ENCODE measurements at places on chromosomes 2 and 18. TPM values are rescaled to one million over a fixed set of nuclear protein-coding genes. Genes with fewer than 3 reads are reported as not detected.

GRCh38 chr2:165402162-165402561 is 67.3 kb upstream of the CSRNP3 start:
- no peak for DNase-seq

- no peak for DNase-seq
Observed at GRCh38 chr2:210428393-210429179, 48.0 kb downstream of the LANCL1 start.

GRCh38 chr18:70359071-70359470 is 70.2 kb downstream of the SOCS6 start:
- no peak for DNase-seq

- no peak for DNase-seq
Observed at GRCh38 chr2:12119841-12120240, 373.4 kb downstream of the LPIN1 start.

DNA sequence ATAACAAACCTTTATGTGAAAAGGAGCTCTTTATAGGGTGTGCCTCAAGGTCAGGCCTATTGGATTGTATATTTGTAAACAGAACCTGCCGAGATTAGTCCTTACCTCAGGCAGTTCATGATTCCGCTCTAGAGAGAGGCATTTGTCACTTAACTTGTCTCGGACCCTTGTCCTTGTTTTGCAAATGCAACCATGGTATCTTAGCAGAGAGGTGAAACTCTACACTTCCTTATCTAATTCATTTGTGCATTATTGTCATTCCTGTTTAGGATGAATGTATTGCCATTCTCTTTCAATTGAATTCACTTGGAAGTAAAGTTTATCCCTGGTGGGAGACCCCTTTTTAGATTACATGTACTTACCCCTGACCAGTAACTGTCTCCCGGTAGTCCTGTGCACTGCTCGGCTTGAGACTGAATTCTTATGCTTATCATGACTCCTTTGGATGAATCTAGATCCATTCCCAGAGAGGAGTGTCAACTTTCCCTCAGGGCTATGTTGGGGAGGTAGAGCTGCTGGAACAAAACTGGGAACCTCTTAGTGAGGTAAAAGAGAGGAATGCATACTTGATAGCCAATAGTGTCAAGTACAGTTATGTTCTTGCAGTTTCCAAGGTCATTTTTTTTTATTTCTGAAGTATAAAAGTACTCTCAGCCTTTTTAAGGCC is 46.6 kb downstream of the SGPP2 start:
- DNase-seq, result no peak

GRCh38 chr2:178128836-178129630 is 16.8 kb downstream of the RBM45 start:
- no peak for DNase-seq

DNA sequence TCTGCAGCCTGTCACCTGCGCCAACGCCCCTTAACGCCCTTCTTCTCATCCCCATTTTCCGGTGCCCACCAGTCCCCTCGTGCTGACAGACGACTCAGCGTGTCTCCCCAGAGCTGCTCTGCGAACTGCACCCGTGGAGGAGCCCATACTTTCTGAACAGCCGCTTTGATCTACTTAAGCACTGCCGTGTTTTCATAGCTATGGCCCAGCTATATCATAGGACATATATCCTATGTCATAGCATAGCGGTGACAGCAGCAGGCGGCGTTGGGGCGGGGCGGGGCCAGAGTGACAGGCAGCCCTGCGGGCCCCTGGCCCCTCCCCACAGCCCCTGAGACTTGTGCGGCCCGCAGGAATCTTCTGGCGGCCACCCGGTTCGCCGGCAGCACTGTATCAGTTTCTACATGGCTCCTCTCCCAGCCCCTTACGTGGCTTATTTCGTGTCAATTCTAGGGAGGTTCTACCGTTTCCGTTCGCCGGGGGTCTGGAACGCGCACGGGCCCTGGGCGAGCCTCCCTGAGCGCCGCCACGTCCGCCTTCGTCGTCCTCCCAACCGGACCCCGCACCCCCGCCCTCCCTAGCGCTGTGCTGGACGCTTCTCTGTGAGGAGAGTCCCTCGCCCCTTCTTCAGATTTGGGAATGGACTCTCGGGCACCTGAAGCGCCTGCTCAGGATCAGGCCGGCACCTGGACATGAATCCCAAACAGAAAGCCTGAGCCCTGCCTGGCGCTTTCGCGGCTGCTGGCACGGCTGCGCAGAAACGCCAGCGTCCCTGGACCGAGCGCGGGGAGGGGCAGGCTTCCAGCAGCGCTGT is 35.4 kb downstream of the PTPN18 start:
- DNase-seq, result peak; percentile 49

- DNase-seq, result no peak
Observed at GRCh38 chr2:70537840-70538239, 15.8 kb downstream of the TGFA start.

DNA sequence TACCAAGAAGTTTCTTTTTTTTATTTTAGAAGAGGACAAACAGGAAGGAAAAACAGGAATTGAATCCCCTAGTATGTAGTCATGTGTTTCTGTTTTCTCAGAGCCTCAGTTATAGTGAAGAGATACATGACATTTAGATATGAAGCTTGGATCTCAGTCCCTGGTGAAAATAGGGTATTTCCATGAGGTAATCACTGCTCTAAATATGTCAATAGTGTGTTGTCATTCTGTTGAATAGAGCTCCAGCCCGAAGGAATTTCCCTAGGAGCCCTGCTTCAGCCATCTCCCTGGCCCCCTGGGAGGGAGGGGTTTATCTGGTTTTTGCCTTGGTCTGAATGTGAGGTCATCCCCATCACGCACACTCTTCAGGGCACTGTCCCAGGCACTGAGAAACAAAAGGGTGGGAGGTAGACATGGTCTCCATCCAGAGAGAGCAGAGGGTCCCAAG is 47.1 kb upstream of the REL start:
- DNase-seq, result no peak

GRCh38 chr2:207142461-207142860 is 23.3 kb downstream of the KLF7 start:
- DNase-seq, result peak; percentile 62

- DNase-seq, result no peak
Observed at GRCh38 chr2:110659248-110659647, 18.6 kb downstream of the BUB1 start.

GRCh38 chr2:43078781-43079755 is 147.3 kb downstream of the ZFP36L2 start:
- no peak for DNase-seq

DNA sequence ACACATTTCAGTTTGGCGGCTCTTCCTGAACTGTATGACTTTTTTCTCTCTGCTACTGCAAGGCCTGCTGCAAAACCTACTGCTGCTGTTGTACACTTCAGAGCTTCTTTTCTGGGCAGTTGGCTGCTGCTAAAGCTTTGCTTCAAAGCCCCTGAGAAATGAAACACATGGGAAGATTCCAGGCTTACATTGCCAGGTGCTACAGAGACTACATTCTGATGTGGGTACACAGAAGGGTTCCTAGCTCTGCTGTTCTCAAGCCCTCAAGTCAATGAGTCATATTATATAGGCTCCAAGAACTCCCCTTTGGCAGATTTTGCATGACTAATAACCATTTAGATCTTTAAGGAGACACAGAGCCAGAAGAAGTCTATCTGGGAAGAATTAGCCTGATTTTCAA is 12.9 kb upstream of the PGAP1 start:
- no peak for DNase-seq

GRCh38 chr2:113962692-113963480 is 73.0 kb downstream of the ACTR3 start:
- DNase-seq, result no peak

- no peak for DNase-seq
Observed at GRCh38 chr2:174280596-174280995, 32.3 kb upstream of the OLA1 start.

GRCh38 chr2:20524412-20525040 is 77.7 kb downstream of the RHOB start:
- DNase-seq, result no peak

- DNase-seq, result no peak
Observed at GRCh38 chr2:54406031-54406430, 50.1 kb upstream of the SPTBN1 start.

DNA sequence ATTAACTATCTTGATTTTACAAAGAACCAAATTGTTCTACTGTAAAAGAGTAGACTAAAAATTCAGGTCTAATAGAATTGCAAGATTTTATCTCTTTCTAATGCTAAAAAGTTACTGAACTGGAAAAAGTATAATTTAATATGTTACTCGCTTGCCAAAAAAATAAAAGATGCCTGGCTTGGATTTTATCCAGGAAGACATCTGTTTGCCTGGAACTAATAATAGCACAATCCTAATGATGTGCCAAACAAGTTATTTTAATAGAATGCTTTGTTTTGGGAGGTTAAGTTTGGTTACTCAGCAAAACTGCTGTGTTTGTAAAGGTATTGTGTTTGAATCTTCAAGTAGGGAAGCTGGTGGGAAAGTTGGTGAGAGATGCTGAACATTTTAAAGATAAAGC is 19.4 kb upstream of the ZSWIM2 start:
- no peak for DNase-seq

DNA sequence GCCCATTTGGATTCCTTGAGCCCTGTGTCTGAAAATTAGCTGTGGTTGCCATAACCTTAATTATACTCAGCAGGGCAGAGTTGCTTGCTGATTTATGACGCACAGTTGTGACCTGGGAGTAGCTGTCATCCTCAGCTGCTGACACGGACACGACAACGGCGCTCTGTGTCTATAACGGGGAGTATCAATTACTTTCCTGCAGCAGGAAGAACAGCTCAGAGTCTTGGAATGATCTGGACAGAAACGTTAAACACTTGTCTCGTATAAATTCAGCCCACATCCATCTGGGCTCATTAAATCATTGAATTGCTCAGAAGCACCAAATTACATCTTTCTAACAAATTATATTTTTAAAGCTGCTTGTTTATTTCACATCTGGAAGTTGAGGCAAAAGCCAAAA is 116.3 kb downstream of the SEPTIN10 start:
- no peak for DNase-seq

GRCh38 chr2:241129086-241129871 is 20.0 kb downstream of the PASK start:
- DNase-seq, result no peak

GRCh38 chr2:239220341-239220740 is 180.5 kb downstream of the HDAC4 start:
- no peak for DNase-seq

DNA sequence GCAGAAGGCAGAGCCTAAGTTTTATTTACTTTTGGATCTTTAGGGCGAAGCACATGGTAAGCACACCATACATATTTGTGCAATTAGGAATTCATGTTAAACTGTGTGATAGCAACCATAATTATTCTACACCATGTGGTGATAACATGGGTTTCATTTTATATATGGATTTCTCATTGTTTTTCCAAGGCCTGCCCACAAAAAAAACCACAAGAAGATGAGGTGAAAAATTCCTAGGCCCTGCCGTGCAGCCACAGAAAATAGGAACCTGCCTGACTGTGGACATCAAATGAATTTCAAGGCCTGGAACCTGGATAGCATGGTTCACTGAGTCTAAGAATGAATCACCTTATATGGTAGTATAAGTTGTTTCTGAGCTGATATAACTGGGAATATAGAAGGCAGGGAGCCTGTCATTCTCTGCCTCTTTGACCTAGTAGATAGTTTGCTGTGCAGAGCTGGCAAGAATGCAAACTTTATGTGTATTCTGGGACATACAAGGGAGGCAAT is 22.4 kb upstream of the SSB start:
- DNase-seq, result no peak

DNA sequence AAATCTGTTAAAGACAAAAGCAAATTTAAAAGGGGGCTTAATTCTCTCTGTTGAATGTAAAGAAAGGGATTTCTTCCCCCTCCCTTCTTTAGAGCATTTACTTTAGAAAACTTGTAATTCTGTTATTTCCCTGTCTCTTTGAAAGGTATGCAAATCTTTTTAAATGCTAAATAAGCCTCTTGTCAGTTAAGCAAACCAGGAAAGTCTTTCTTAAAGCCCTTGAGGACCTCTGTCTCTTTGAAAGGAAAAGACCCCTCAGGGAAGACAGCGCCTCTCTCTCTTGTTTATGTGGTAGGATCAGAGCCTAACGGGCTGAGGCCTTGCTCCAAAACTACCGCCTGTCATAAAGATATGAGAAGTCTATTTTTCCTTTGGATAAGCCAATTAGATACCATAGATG is 139.9 kb upstream of the CDH7 start:
- no peak for DNase-seq

DNA sequence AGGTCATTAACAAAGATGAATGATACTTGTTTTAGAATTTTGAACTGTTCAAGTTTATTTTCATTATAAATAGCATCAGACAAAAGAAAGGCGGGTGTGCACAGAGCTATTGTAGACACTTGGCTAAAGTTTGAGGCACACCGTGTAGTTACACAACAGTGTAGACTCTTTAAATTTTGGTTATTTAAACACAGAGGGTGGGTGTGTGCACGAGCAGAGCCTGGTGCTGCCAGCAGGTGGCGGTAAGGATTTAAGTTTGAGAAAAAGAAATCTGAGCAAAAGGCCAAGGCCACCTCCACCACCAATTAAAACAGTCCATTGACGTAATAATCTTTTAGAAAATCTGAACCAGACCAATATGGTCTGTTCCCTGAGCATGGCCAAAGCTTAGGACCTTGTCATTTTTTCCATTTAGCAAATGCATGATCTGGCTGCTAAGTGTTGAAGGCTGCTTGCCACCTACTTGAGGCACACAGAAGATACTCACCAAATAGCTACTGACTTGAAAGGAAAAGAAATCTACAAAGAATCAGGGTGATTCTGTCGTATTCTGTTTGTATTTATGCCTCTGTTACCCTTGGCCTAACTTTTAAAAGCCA is 14.3 kb downstream of the COPS7B start:
- DNase-seq, result no peak

GRCh38 chr2:178422097-178422496 is 28.9 kb downstream of the PRKRA start:
- no peak for DNase-seq

- no peak for DNase-seq
Observed at GRCh38 chr2:158815166-158815565, 20.0 kb downstream of the DAPL1 start.

DNA sequence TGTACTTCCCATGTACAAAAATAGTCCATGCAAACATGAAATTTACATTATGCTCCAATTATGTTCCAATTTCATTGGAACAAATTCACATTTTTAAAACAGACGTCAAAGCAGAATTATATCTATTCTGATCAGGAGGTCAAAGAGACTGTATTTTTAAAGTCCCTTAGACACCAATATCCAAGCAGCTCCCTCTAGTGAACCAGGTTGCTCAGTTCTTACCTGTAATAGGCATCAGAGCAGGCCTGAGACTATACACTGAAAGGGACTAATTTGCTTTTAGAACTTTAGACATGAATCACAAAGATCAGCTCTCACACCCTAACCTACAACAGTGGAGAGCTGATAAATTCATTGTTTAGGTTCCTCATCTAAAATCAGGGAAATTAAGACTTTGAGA is 273.9 kb downstream of the MBD2 start:
- no peak for DNase-seq

- DNase-seq, result no peak
Observed at GRCh38 chr18:57447154-57447621, 12.0 kb downstream of the ONECUT2 start.

POTEI gene
- not detected for total RNA-seq

LRP2 gene
- not detected for total RNA-seq

PMAIP1 gene
- 211 TPM for total RNA-seq

PAX8 gene
- total RNA-seq, result 1.2 TPM

KIF3C gene
- 5.1 TPM for total RNA-seq

CXCR1 gene
- 19.2 TPM for total RNA-seq

OR6B2 gene
- not detected for total RNA-seq

IL37 gene
- not detected for total RNA-seq

C18orf54 gene
- 1.8 TPM for total RNA-seq

NT5DC4 gene
- not detected for total RNA-seq

PRLH gene
- total RNA-seq, result not detected

HMSD gene
- total RNA-seq, result not detected

SLC38A11 gene
- 0.66 TPM for total RNA-seq

CCDC88A gene
- total RNA-seq, result 39.0 TPM

Measured in natural killer cell (primary cell).